ENCODE measurements at places on chromosomes 1 and 21.

DNA sequence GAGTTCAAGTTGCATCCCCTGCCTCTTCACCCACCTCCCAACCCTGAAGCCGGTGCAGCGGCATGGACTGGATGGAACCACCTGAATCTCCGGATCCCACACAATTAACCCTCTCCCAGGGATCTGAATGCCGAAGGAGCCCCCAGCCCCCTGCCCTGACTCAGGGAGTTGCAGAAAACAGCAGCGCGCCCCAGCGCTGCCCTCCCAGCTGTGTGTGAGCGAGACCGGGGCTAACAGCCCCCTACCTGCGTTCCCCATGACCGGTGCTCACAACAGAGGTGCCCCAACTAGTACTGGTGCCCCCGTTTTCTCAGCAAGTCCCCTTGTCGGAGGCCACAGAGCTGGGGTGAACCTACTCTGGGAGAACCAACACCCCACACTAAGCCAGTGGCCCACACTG is 136.8 kb downstream of the PRDM16 start:
- no peak for DNase-seq

DNA sequence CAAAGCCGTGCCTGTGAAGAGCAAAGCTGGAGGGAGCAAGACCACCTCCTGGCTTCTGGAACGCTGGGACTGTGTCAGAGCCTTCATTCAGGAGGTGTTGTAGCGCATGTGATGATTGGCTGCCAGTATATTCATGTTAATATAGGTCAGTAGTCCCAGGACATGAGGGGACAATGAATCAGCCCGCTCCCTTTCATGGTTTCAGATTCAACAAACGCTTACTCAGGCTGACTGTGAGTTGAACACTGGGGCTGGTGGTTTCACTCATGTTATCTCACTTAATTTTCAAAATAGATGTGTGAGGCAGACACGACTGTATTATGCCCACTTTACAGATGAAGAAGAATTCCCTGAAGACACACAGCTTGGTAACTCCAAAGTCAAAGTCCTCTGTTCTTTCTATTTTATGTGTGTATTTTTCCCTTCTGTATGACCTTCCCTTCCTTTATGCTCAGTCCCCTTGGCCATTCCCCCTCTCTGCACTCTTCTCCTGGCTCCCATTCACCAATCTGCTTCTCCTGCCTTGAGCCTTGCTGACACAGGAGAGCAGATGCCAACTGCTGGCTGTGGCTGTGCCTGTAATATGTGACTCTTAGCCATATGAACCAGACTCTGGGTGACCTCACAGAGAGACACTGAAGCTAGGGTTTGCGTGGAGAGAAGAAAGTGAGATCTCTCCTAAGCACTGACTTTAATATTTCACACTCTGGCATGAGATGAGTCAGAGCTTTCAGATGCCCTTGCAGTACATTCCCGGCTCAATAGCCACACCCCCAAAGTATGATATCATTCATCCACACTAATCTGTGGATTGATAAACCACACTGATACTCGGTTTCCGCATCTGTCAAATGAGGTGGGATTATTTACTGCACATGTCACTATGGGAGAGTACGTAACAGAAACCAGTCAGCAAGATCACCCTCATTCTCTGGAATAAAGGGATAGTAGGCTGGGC is 31.4 kb upstream of the KIRREL1 start:
- no peak for DNase-seq

DNA sequence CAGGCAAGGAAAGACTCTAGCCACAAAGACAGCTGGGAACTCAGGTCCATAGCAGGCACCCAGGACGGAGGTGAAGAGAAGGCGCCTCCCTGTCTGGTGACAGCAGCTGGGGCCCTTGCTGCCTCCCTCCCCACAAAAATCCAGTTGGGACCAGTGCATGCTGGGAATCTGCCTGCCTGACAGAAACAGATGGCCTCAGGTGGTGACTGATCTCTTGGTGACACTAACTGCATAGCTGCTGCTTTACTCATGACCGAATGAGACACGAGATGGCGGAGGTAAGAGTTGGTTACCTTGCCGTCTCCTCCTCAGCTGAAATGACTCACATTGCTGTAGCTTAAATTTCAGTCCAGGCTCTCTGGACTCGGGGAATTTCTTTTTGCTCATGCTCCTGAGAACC is 130.3 kb downstream of the FGGY start:
- DNase-seq = no peak

DNA sequence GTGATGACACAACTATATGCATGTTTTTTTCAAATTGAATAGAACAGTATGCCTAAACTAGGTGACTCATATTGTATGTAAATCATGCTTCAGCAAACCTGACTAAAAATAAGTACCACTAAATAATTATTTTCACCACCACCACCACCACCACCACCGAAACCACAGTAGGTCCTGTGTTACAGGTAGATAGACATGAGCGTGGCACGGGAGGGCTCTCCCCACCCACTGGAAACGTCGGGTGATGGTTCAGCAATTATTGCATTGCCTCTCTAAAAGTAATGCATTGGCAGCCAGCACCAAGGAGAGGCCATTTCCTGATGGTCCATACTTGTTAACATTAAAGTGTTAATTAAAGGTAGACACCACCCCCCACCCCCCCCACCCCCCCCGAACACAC is 297.0 kb upstream of the NCAM2 start:
- DNase-seq = no peak

GRCh38 chr1:36217670-36218069 is 6.6 kb upstream of the THRAP3 start:
- DNase-seq = peak; percentile 25

- no peak for DNase-seq
Observed at GRCh38 chr1:228410015-228410414, 3.4 kb upstream of the TRIM11 start.

GRCh38 chr1:181010789-181011188 is 11.9 kb downstream of the STX6 start:
- DNase-seq = no peak

- no peak for DNase-seq
Observed at GRCh38 chr1:53992085-53992874, 25.7 kb downstream of the LDLRAD1 start.

DNA sequence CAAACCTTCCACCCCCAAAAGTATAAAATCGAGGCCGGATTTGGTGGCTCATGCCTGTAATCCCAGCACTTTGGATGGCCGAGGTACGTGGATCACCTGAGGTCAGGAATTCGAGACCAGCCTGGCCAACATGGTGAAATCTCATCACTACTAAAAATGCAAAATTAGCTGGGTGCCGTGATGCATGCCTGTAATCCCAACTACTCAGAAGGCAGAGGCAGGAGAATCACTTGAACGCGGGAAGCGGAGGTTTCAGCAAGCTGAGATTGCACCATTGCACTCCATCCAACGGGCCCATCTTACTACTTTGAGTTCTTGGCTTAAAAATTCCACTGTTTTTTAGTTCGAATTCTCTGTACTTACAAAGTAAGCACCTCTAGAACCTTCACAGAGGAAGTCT is 11.0 kb downstream of the KLHDC8A start:
- DNase-seq = no peak

- no peak for DNase-seq
Observed at GRCh38 chr21:29257701-29258100, 41.0 kb upstream of the BACH1 start.

GRCh38 chr1:171814692-171815091 is 26.6 kb upstream of the DNM3 start:
- DNase-seq = no peak

- no peak for DNase-seq
Observed at GRCh38 chr1:201918343-201918742, 28.0 kb downstream of the LMOD1 start.

- no peak for DNase-seq
Observed at GRCh38 chr1:71222668-71223067, 141.8 kb upstream of the ZRANB2 start.

DNA sequence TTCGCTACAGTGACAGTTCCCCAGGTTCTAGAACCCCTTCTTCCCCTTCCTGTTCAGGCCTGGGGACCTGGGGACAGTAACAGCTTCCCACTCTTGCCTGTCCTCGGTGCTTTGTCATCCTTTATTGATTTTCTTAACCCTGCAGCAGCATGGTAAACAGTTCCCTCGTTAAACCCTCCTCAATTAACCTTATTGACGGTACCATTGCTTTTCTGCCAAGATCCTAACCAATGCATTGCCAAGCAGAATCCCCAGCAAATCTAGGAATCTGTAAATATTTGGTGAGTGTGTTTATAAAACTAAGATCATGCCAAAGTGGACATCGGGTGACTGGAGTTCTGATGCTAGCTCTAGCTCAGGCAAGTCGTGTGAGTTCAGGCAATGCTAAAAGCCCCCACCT is 99.6 kb upstream of the KAZN start:
- no peak for DNase-seq

DNA sequence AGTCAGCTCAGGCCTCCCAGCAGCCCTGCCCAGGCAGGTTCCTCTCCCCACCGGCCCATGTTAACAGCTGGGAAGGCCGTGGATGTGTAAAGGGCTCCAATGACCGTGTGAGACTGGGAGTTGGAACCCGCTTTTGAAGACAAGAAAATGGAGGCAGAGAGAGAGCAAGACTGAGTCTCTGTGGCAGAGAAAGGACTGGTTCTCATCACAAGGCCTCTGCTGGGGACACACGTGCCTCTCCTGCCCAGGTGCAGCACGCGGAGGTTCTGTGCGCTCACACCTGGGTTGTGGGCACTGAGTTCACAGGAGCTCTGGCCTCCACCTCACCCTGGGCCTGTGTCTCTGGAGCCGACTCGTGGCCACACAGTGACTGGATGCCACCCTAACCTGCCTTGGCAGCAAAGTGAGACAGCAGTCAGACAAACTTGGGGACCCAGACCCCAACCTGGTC is 27.0 kb downstream of the RUNX3 start:
- no peak for DNase-seq

GRCh38 chr1:224169718-224170270 is 13.2 kb upstream of the DEGS1 start:
- no peak for DNase-seq

DNA sequence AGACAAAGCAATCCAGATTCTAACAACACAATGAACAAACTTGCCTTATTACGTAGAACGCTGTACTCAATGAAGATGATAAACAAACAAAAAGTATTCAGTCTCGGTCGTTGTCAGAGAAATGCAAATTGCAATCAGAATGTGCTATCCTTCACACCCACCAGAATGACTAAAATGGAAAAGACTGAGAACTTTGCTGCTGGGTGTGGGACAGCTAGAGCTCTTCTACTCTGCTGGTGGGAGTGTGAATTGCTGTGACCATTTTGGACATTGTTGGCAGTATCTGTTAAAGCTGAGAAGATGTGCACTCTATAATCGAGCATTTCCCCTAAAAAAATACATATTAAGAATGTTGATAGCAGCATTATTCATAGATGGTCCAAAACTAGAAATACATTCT is 111.4 kb downstream of the PEX14 start:
- DNase-seq = no peak

DNA sequence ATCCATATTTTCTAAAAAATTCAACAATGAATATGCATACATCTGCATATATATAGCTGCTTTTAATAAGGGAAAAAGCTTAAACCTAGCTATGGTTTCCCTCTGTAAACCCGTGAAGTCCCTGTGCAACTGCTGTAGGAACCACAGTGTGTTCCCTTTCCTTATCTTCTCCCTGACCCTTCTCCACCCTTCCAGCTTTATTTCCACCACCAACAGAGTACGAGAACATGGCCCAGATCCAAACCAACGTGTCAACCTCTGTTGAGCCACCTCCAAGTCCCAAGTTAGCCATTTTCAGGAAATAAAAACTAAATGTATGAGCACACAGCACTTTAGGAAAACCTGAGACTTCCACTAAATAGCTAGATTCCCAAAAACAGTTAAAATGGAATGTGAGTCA is 20.3 kb downstream of the SUSD4 start:
- DNase-seq = no peak

DNA sequence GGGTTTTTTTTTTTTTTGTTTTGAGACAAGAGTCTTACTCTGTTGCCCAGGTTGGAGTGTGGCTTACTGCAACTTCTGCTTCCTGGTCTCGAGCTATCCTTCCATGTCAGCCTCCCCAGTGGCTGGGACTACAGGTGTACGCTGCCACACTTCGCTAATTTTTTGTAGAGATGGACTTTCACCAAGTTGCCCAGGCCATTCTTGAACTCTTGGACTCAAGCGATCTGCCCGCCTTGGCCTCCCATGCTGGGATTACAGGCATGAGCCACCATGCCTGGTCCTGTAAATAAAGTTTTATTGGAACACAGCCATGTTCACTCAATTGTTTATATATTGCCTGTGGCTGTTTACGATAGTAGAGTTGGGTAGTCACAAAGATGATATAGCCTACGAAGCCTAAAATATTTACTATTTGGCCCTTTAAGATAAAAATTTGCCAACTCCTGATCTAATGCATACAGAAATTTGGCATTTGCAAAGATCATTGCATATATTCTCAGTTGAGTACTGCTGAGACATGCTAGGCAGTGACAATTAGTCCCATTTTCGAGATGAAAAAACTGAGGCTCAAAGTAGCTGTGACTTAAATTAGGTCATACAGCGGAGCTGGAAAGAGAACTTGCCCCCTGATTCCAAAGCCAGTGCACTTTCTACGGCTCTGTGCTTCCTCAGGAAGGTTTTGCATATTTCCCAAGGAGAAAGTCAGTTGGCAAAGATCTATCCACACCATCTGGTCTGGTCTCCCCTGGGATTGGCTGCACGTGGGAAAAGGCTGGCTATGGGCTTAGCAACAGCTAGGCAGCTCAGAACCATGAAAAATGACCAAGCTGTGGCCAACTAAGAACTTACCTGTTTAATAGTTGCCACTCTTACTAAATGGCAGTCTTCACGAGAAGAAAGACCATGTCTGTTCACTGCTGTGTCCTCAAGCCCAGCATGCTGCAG is 19.4 kb downstream of the MECR start:
- no peak for DNase-seq

GRCh38 chr1:57281324-57281723 is 142.5 kb downstream of the DAB1 start:
- DNase-seq = no peak

DNA sequence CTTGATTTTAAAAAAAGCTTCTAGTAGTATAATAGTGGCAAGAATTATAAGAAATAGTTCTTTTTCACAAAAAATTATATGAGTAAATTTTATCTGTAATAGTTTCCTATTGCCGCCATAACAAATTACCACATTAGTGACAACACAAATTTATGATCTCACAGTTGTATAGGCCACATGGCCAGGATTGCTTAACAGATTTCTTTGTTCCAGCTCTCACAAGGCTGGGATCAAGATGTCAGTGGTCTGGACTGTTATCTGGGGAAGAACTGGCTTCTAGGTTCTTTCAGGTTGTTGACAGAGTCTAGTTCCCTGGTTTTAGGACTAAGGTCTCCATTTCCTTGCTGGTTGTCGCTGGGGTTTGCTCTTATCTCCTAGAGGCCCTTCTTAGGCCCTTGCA is 236.4 kb downstream of the USP25 start:
- DNase-seq = no peak

- no peak for DNase-seq
Observed at GRCh38 chr1:169316556-169316955, 51.0 kb downstream of the NME7 start.
